Activated CD8-positive, alpha-beta memory T cell treated with anti-CD3 and anti-CD28 coated beads for 1 hour (primary cell): ENCODE measurements at places on chromosomes 6 and 20.

- DNase-seq, result no peak
Observed at GRCh38 chr20:19320005-19320404, 107.6 kb downstream of the SLC24A3 start.

GRCh38 chr20:1537731-1538058, 19.8 kb downstream of the SIRPD start:
- DNase-seq, result no peak

DNA sequence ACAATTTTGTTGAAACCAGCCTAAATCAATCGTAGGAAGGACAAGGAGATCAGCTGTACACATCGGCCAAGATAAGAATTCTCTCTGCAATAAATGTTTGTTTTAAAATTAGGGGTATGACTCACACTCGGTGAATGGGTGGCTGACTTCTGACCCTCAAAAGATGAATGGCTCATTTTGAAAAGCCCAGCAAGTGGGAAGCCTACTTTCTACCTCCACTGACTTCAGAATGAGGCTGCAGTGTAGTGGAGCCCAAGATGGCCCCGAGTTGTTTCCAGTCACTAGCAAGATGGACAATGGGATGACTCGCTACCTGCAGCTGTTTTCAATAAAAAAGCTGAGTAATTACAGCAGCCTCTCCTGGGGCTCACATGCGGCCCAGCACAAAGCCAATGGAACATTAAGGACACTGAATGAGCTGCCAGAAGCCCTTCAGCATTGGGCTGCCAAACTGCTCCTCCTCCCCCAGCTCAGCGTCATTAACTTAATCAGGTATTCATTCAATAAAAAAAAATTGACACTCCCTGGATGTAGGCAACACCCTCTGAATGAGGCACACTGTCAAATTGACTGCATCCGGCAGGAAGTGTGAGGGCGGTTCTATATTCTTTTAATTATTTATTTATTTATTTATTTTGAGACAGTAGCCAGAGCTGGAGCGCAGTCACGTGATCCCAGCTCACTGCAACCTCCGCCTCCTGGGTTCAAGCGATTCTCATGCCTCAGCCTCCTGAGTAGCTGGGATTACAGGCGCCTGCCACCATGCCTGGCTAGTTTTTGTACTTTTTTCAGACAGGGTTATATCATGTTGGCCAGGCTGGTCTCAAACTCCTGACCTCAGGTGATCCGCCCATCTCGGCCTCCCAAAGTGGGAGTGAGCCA, 107.3 kb downstream of the GMPR start:
- DNase-seq, result no peak

DNA sequence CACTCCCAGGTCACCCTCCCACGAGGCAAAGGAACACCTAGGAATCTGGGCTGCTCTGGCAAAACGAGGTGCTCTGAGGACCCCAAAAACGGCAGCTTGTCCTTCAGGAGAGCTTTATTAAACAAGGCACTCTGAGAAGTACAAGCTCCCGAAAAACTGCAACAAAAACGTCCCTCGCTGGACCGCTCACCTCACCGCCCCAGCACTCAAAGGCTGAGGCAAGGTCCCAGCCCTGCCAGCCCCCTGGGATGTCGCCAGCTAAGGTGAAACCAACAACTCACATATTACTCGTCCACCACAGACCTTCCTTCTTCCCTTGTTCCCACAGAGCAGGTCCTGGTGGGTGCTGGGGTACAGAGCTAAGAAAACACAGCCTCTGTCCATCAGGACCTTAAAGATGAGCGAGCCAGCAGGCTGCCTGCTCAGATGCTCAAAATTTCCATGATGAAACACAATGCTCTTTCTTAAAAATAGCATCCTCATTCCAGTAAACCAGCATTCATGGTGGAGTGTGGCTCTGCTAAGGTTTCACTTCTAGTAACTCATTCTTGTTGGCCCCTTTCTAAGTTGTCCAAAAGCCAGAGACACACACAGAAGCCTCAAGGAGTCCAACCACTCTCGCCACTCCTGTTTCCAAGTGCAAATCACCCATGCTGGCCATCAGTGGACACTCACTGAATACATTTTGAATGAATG, 35.9 kb downstream of the ATP9A start:
- no peak for DNase-seq

DNA sequence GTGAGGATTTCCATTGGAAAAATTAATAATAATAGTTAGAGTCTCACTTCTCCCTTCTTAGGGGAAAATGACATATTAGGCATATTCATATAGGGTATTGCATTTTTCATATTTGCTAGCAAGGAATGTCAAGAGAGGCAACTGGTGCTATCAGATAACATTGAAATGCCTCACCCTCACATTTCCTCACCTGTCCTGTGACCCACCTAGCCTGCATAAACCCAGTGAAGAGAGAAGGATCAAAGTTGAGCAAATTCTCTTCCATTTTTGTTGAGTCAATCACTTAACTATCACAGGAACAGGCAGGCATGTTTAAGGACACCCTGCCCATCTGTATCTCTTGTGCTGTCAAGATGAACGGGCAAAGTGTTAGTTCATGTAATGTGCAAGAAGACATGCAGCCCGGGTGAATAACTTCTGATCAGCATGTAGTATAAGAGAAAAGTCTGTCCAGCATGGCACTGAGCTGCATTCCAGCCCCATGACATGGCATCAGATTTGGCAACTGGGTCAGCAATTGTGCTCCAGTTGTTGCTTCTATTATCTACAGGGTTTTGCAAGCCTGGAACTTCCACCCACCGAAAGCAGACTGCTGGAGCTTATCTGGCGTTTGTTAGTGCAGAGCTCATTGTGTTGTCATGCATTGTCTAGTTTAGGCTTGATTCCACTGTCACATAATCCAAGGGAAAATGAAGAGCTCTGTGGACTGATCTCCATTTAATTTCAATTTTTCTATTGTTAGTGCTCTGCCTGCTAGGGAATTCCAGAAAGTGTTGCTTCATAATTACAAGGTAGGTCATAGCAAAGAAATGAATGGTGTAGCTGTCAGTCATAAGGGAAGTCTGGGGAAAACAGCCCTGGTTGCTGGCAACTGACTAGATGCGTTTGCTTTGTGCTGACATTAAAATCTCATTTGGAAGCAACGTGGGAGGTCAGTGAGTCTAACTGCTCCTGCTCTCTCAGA, 138.4 kb upstream of the TNFAIP3 start:
- no peak for DNase-seq

GRCh38 chr6:153028286-153028685, 25.8 kb upstream of the MTRF1L start:
- no peak for DNase-seq

GRCh38 chr6:13941902-13942301, 17.1 kb downstream of the RNF182 start:
- DNase-seq, result no peak

GRCh38 chr20:16459019-16459700, 114.1 kb downstream of the KIF16B start:
- DNase-seq, result no peak

GRCh38 chr6:12436683-12437082, 146.5 kb downstream of the EDN1 start:
- DNase-seq, result no peak

- DNase-seq, result no peak
Observed at GRCh38 chr20:62908971-62909791, 17.1 kb downstream of the DIDO1 start.

- DNase-seq, result no peak
Observed at GRCh38 chr6:110359556-110359955, 1.4 kb upstream of the METTL24 start.

DNA sequence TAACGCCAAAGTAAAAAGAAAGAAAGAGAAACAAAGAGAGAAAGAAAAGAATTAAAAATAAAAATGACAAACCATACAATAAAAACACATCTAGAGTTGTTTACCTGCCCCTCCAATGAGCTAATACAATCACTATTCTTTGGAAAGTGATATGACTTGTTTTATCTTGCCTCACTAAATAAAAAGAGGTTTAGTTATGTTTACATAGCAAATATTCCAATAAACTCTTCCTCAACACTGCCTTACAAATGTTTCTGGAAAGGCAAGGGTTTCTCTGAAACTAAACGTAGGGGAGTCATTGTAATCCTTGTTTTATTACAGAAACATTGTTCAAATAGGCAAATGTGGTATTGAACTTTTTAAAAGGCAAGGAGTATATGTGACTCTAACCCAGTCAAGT, 396.2 kb downstream of the EPM2A start:
- DNase-seq, result no peak

DNA sequence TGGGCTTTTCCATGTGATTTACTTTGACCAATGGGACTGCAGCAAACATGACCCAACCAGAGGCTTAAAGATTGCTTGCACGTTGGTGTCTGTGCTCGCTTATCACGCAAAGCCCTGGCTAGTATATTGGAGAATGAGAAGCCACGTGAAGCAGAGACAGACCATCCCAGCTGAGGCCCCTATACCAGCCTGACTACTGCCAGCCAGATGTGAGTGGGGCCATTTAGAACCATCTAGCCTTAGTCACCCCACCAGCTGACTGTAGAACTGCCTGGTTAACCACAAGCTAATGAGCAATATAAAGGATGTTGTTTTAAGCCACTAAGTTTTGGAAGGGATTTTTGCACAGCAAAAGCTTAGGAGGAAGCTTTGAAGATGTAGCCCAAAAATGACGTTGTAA, 74.5 kb downstream of the MACROD2 start:
- DNase-seq, result no peak
